ENCODE measurements at places on chromosomes 13 and 19.

- DNase-seq: no peak
Measured at GRCh38 chr13:71962126-71962525, 95.1 kb upstream of the DACH1 start.

- no peak for DNase-seq
Measured at GRCh38 chr13:42106998-42107397, 58.5 kb downstream of the DGKH start.

DNA sequence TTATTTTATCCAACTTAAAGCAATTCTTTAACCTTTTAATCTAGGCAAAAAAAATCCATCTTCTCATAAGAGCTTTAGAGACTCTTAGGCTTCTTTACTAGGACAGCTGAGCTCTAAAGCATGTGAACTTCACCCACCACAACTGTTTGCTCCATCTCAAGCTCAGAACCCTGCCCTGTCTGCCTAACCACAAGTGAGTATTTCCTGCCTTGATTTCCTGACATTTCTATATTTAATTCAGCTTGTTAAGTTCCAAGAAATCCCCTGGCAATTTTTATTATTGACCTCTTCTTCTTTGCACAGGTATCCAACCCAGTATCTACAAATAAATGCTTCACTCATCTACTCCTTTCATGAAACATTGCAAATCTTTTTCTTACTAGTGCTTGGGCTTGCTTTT is 21.1 kb upstream of the CEACAM21 start:
- DNase-seq: no peak

DNA sequence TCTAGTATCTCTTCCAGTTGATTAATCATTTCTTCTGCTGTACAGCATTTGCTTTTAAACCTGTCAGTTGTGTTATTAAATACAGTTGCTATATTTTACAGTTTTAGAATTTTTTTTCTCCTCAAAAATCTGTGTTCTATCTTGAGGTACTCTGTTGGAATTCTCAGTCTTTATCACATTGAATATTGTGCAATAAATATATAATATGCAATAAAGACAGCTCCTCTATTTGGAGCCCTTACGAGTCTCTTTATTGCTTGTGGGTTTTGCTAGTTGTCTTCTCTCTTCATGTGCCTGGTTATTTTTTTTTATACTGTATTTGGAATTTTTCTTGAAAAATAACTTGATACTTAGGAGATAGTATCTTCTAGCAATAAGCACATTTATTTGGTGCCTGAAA is 51.7 kb downstream of the CDK8 start:
- no peak for DNase-seq

GRCh38 chr19:45446295-45446694 is 21.5 kb upstream of the FOSB start:
- no peak for DNase-seq

DNA sequence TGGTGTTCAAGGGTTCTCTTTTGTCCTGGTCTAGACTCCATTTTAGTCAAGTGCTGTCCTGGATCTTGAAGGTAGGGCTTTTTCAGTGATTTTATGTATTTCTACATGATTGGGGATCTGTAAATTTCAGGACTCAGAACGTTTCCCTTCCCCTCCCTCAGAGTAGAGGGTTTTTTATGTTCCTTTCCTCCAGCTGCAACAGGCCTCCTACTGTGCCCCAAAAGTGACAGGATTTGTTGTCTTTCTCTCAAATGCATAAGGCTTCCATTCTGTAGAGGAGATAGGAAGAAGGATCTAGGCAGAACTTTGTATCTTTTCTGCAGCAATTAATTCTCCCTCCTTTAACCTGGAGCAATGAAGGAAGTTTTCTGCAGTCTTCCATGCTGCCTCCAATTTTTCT is 251.3 kb downstream of the MAB21L1 start:
- DNase-seq: no peak

DNA sequence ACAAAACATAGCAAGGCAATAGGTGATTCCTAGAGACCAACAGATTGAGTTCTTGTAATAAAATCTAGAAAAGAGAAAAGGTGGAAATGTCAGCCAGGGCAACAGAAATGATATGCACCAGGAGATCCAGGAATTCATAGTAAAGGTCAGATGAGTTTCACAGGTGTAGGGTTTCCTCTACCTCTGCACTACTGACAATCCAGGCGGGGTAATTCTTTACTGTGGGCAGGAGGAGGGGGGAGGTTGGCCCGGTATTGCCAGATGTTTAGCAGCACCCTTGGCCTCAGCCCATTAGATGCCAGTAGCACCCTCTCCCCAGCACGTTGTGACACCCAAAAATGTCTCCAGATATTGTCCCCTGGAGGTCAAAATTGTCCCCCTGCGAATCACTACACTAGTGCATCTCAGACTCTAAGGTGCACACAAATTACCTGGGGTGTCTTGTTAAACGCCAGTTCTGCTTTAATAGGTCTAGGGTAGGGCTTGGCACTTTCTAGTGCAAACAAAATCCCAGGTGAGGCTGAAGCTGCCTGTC is 3.5 kb upstream of the UBAC2 start:
- no peak for DNase-seq

GRCh38 chr13:35518337-35518946 is 42.0 kb upstream of the MAB21L1 start:
- no peak for DNase-seq

DNA sequence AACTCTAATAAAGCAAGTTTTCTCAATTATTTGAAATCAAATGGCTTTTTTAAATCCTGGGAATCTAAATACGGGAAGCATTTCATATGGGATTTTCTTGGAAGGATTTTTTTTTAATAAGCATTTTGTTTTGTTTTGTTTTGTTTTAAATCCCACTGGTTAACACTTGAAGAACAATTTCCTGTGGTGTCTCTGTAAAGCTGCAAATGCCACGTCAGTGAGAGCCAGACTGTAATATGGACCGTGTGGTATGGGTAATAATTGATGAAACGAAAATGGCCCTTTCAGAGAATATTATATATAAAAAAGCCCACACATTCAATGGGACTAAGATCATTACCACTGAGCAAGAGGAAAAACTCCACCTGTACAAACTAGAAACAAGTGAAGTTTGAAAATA is 33.9 kb upstream of the MIR17HG start:
- no peak for DNase-seq

All from HL-60 (cell line).